ENCODE measurements at places on chromosomes 3 and 15.
A peak's percentile ranks its signal among the peaks of the same experiment; 100 is the strongest.

DNA sequence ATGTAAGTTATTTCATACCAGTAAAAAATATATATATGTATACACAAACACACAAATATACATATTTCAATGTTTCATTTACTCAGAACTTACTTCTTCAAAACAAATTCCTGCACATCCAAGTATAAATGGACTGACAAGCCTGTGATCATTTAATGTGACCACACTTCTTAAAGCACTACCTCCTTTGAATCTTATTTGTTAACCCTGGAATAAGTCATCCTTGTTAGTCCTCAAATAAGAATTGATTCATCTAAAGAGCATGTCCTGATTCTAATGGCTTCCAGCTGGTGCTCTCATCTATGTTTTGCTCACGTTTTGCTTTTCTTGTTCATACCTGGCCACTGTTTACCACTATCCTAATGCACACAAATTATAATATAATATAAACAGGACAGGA, 103.9 kb upstream of the UBP1 start:
- no peak for DNase-seq
- H3K27ac ChIP-seq: no peak overlapping the region
- no peaks in the 10 kb centered on the region for H3K27me3 ChIP-seq

DNA sequence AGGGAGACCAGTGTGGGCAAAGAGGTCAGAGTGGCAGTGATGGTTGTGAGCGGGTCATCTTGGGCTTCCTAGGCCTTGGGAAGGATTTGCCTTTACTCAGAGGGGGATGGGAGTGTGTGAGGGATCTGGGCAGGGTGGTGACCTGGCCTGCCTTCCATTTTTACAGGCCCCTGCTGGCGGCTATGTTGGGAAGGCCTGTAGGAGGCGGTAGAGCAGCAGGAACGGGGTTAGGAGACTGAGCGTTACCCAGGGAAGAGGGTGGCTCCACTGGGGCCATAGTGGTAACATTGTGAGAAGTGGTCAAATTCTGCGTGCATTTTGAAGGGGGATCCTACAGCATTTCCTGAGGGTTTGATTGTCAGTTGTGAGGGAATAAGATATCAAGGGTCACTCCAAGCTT, 307.3 kb upstream of the CTDSPL start:
- no peak overlapping the region for H3K4me3 ChIP-seq
- H3K4me1 ChIP-seq: peaks cover 18% of the 10 kb centered on the region
- no peak for DNase-seq
- peaks cover under 1% of the 10 kb centered on the region for H3K36me3 ChIP-seq
- no peak overlapping the region for H3K27ac ChIP-seq

- H3K27me3 ChIP-seq: no peaks in the 10 kb centered on the region
- H3K4me1 ChIP-seq: peaks cover 16% of the 10 kb centered on the region
- H3K27ac ChIP-seq: no peak overlapping the region
- H3K36me3 ChIP-seq: peaks cover 68% of the 10 kb centered on the region
- no peak for DNase-seq
- no peak overlapping the region for H3K4me3 ChIP-seq
Measured at GRCh38 chr15:65884511-65884910, 15.2 kb downstream of the RAB11A start.

- no peak overlapping the region for H3K27ac ChIP-seq
Measured at GRCh38 chr3:64891021-64891420, 203.2 kb upstream of the ADAMTS9 start.

DNA sequence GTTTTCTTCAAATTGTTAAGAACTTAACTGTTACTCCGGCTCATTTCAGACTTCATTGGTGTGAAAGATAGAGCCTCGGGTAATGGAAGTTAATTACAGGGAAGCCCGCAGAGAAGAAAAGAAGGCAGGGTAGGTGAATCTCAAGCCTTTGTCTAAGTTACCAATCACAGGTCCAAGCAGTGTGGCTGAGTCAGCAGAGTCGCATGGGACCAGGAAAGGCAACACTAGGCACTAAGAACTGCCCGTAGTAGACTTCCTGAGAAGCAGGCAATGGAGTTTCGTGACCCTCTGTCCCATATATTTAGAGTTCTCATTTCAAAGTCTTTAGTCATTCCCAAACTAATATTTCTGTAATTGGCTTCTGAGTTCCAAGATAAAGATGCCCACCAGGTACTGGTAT, 122.9 kb upstream of the STT3B start:
- no peaks in the 10 kb centered on the region for H3K27me3 ChIP-seq
- H3K4me1 ChIP-seq: no peaks in the 10 kb centered on the region
- DNase-seq: no peak
- H3K27ac ChIP-seq: no peak overlapping the region

DNA sequence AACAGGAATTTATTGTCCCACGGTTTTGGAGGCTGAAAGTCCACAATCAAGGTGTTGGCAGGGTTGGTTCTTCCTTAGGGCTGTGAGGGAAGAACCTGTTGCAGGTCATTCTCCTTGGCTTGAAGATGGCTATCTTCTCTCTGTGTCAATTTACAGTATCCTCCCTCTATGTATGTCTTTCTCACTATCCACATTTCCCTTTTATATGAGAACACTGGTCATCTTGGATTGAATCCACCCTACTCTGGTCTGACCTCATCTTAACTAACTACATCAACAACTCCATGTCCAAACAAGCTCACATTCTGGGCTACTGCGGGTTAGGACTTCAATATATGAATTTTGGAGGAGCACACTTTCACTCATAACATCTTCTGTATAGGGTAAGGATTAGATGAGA, 61.9 kb downstream of the CLDN1 start:
- no peaks in the 10 kb centered on the region for H3K27me3 ChIP-seq
- no peaks in the 10 kb centered on the region for H3K4me1 ChIP-seq
- no peak overlapping the region for H3K4me3 ChIP-seq
- H3K27ac ChIP-seq: no peak overlapping the region
- no peak for DNase-seq
- no peaks in the 10 kb centered on the region for H3K36me3 ChIP-seq

DNA sequence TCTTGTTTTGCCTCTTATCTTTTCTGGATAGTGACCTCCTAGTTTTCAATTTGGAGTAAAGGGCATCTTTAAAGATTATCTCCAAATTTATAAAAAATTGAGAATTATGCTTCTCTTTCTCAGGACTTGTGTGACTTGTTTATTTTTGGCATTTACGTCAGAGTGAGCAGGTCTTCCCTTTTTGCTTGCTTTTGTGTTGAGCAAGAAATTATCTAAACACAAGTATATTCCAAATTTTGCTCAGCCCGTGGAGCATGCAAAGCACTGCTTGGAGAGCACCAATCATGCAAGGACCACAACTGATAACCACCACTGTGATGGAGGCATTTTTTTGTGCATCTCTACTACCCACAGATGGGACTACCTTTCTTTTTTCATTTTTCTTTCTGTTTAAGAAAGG, 7.1 kb downstream of the SLC25A26 start:
- H3K4me1 ChIP-seq: no peaks in the 10 kb centered on the region
- H3K4me3 ChIP-seq: no peak overlapping the region
- H3K27me3 ChIP-seq: no peaks in the 10 kb centered on the region
- DNase-seq: no peak
- no peak overlapping the region for H3K27ac ChIP-seq

DNA sequence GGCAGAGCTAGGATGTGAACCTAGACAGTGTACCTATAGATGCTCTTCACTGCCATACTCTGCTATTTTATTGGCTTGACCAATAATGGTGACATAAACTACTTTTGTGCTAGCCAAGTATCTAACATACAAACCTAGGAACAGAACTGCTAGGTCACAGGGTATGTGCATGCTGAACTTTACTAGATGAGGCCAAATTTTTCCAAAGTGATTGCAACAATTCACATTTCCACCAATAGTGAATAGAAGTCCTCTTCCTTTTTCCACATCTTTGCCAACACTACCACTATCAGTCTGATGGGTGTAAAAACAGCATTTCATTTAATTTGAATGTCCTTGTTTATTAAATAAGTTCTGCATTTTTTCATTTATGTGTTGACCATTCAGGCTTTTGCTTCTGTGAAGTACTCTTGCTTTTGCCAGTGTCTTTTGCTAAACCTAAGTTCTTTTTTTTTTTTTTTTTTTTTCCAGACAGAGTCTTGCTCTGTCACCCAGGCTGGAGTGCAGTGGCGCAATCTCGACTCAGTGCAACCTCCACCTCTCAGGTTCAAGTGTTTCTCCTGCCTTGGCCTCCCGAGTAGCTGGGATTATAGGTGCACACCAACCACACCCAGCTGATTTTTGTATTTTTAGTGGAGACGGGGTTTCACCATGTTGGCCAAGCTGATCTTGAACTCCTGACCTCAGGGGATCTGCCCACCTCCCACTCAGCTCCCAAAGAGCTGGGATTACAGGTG, 54.1 kb downstream of the DCAF1 start:
- no peaks in the 10 kb centered on the region for H3K4me1 ChIP-seq
- no peak overlapping the region for H3K27ac ChIP-seq
- DNase-seq: no peak
- H3K27me3 ChIP-seq: no peaks in the 10 kb centered on the region

DNA sequence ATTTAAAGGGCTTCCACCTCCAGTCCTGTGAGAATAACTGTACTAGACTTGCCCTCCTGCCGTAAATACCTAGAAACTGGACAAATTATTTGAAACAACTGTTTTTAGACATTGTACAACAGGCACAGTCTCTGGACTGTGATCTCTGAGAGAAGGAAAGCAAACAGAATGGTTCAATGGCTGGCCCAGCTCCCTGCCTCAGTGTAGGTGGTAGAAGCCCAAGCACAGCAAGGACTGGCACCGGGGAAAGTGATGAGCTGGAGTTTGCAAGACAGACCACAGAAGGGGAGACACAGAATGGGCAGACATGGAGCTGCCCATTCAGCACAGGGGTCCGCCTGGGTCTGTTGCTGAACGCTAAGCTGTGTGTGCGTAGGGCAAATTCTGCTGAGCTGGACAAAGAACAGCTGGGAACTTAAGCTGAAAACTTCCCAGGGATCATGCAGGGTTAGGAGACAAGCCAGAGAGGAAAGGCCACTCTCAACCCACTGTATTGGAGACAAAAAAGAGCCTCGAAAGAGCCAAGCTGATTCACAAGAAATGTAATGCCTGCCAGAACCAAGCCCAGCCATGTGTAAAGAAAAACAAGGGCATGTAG, 52.6 kb upstream of the SEC61A1 start:
- H3K36me3 ChIP-seq: no peaks in the 10 kb centered on the region
- H3K4me1 ChIP-seq: no peaks in the 10 kb centered on the region
- no peak overlapping the region for H3K4me3 ChIP-seq
- no peak overlapping the region for H3K27ac ChIP-seq
- no peak for DNase-seq

DNA sequence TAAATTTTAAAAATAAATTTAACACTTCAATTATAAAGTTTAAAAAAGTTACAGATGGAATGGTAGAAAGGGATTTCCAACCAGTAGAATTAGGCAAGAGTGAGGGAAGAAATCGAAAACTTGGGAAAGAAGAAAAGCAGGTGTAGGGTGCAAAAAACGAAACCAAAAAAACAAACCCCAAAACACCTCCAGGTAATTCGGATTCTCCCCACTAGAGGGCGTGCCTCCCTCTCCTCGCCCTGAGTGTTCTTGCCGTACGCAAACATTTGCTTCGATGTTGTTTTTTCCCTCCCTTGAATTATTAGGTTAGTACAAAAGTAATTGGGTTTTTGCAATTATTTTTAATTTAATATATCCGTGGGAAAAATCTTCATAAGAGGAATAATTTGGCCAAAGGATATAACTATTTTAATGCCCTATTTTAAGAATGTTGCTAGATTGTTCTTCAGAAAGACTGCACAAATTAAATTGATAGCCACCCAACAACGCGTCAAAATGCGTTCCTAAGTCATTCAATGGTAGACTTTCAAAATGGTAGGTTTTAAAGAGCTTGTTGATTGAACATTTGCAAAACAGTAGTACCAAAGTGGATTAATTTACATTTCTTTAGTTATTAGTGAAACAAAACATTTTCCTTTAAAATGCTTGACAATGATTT, 63.7 kb downstream of the SLC30A4 start:
- H3K27ac ChIP-seq: no peak overlapping the region
- no peaks in the 10 kb centered on the region for H3K36me3 ChIP-seq
- H3K4me1 ChIP-seq: peaks cover 6% of the 10 kb centered on the region
- H3K4me3 ChIP-seq: peak overlapping the region; percentile 32

- no peaks in the 10 kb centered on the region for H3K36me3 ChIP-seq
- DNase-seq: no peak
- no peak overlapping the region for H3K4me3 ChIP-seq
- no peak overlapping the region for H3K27ac ChIP-seq
- no peaks in the 10 kb centered on the region for H3K27me3 ChIP-seq
Measured at GRCh38 chr3:98095882-98096281, 8.9 kb downstream of the OR5AC2 start.

DNA sequence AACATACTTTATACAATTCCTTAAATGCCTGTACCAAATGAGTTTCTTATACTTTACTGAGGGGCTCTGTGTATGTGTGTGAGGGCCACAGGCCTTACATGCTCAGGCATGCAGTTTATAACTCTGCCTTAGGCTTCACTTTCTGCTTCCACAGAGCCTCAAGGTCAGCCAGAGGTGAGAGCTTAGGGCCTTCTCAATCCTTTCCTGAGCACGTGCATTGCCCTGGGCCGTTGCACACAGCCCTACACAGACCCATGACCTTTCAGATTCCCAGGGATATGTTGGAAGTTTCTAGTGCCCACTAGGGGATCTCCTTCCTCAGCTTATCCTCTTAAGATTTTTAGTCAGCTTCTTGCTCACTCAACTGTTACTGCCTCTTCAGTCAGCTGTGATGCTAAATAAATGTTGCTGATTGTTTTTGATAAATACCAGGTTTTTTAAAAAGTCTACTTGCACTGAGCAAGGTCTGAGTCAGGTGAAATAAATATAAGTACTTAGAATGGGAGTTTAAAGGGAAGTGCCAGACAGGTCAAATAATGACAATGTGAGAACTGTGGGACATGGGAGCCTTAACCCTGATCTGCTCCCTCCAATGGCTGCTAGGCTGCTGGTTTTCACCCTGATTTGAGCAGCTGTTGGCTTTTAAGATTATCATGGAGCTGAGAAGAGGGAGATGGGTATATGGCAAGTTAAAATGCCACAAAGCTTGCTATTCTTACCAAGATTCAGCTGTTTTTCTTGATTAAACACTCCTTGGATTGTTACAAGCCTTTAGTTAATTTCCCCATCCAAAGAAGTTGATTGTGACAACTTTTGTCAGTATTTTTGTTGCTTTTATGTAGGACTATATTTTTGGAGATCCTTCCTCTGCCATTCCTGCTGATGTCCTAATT, 169.5 kb downstream of the PLD1 start:
- H3K27ac ChIP-seq: no peak overlapping the region
- peaks cover 33% of the 10 kb centered on the region for H3K36me3 ChIP-seq
- H3K27me3 ChIP-seq: no peaks in the 10 kb centered on the region
- DNase-seq: no peak
- H3K4me3 ChIP-seq: no peak overlapping the region
- H3K4me1 ChIP-seq: no peaks in the 10 kb centered on the region
